ENCODE measurements at places on chromosomes 2 and 18.

- DNase-seq, result no peak
Measured at GRCh38 chr2:25257931-25258846, 83.5 kb downstream of the DNMT3A start.

DNA sequence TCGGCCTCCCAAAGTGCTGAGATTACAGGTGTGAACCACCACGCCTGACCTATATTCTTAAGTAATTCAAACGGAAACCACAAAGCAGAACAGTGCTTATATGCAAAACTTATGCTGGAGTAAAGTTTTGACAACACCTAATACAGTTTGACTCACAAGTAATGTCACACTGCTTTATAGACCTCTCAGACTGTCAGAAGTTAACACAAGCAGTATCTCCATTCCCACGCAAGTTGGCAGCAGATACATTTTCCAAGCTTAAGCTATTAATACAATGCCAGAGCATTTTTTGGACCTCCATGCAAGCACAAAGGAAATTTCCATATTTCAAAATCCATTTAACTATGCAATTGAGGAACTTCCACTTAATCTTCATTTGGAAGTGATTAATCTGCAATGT lies 21.0 kb upstream of the SANBR start:
- DNase-seq, result no peak

DNA sequence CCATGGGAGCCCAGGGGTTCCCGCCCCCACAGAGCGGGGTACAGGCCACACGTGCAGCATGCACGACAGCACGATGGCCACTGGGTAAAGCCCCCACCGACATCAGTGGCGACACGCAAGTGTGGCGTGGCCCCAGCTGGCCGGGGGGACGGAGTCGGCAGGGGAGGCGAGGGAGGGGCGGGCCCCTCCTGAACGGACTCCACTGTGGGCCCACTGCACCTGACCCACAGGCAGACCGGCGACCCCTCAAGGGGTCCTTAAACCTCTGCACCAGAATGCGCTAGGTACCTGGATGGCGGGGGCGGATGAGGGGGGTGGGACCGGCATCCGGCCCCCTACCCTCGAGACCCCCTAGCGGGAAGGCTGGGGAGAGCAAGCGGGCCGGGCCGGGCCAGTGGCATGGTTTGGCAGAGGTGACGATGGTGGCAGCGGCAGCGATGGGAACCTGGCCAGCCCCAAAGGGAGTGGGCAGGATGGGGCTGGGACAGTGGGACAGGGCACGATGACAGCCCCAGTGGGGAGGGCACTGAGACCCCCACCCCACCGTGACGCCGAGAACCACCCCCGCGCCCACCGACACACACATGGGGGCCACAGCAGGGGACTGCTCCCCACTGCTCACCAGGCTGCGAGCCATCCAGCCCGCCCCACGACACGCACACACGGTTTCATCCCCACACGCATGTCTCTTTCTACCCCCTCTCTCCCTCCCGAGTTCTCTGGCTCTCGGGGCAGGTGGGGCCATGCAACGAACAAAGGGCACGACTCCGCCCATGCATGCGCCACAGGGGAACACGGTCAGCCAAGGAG lies 91.9 kb upstream of the ANKRD30BL start:
- no peak for DNase-seq

GRCh38 chr18:48319801-48320638 lies 89.2 kb downstream of the ZBTB7C start:
- no peak for DNase-seq

- DNase-seq, result no peak
Measured at GRCh38 chr2:210128961-210129360, 42.2 kb downstream of the KANSL1L start.

DNA sequence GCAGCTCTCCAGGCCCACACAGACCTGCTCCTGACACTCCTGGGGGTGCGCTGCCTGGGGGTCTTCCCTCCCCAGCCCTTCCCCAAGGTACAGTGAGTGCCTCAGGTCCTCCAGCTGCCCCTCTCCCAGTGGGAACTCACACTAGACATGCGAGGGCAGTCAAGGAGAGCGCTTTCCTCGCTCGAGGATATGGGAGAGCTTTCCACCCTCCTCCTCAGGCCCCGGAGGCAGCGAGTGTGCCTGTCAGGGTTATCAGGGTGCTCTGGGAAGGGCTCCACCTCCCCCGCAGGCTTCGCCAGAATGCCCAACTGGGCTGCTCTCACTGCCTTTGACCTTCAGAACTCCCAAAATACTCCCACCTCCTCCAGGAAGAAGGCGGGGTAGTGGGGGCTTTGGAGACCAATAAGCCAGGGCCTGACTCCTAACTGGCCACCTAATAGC lies 85.7 kb upstream of the LAPTM4A start:
- no peak for DNase-seq

GRCh38 chr2:144943986-144944385 lies 424.1 kb upstream of the ZEB2 start:
- no peak for DNase-seq

DNA sequence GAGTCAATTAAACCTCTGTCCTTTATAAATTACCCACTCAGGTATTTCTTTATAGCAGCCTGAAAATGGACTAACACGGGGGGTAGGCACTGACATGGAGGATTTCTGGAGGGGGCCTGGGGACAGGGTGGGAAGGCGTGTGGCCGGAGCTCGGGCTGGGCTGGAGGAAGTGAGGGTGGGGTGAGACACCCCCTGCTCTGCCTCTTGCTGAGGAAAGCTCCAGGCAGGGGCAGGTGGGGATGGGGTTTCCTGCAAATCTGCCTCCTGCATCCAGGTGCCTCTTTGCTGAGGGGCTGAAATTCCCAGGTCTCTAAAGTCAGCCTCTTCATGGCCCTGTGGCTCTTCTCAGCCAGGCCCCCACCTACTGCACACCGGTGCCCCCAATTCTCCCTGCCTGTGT lies 25.7 kb upstream of the OTOS start:
- DNase-seq, result no peak

DNA sequence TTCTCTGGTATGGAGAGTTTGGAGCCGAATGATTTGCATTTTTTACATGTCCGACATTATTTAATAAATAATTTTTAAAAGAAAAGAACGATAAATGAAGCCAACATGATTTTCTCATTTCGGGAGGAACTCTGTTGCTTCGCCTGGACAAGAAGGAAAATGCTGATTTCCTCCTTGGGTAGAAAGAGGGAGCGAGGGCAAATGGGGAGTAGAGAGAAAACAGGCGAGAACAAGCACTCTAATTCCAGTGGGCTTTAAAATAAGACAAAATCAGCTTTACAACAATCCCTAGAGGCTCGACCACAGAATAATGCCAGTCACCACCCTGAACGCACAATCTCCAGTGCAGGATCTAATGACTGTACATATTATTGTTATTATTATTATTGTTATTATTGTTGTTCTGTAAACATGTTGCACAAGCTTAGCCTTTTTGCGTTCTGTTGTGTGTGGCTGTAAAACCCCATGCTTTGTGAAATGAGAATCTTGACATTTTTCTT lies 3.7 kb downstream of the DLX1 start:
- no peak for DNase-seq

DNA sequence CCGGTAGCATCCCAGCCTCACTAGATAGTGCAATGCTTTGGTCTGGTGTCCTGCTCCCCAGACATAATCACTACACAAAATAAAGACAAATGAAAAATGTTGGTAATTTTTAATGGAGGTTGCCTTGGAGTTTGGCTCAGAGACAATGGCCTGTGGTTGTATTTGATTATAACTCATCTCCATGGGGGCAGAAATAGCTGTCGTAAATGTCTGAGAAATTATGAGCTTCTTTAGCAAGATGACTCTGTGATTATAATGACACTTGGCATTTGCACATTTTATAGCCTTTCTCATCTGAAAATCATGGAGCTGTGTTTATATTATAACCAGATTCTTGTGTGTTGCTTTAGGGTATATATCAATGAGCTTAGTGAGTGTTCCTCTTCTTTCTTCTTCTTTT lies 1779.7 kb upstream of the CELF4 start:
- DNase-seq, result no peak

DNA sequence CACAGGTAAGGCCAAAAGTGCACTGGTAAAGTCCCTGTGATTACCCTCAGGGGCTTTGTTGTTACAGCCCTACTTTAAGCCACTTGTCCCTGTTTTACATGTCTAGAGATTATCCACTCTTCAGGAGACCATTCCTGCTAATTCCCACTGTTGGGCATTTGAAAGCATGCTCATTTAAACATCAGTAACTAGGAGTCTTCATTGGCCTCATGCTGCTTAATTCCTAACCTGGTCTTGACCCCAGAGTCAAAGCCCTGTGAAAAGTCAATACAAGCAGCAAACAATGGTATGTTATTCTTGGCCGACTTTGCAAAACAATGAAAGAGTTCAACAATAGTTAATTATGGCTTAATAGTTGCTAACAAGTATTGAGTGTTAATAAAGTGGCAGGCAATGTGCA lies 23.2 kb downstream of the AFF3 start:
- DNase-seq, result no peak

- DNase-seq, result no peak
Measured at GRCh38 chr18:3649135-3649632, 199.2 kb downstream of the TGIF1 start.

DNA sequence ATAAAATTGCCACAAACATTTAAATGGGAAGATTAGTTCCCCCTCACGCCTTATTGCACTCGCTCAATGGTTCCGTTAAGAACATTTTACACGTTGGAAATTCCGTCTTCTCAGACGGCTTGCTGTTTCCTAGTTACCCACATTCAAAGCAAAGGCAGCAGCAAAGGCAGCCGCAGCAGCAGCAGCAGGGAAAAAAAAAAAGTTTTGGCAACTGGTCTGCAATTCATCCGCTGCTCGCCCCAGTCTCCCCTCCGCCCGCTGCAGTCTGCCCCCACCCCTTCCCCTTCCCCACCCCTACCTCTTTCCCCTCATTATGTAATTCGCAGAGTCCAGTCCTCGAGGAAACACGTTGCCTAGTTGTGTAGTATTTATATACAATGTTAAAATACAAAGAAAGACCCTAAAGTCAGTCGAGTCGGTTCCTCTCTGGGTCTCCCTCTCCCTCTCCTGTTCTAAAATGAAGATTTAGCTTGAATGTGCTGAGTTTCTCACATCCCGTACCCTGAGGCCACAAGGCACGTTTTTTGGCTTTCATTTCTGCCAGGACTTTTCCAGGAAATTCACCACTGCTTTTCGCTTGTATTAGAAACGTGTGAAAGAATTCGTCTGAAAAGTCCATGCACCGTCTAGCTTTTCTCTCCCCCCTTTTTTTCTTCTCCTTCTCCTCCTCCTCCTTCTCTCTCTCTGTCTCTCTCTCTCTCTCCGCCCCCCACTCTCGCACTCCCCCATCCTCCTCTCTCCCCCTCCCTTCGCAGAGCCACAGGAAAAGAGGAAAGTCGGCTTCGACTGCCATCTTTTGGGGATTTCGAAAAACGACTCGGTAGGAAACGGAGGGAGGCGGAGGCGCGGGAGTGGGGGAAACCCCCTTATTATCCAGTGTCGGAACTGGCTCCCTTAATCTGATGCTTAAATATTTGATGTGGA lies 140.0 kb downstream of the MEIS1 start:
- no peak for DNase-seq

DNA sequence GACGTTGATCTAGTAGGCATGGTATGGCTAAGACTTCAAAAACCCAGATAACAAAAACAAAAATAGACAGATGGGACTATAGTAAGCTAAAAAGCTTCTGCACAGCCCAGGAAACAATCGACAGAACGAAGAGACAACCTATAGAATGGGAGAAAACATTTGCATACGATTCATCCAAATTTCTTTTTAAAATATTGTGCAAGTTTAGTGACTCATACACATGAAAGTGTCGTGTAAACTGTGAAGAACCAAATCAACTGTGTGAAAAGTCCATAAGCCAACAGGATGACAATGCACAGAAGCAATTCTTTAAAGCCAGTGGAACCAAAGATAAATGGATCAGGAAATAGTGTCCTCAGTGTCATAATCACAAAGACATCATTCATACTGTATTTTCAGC lies 671.1 kb downstream of the RNF144A start:
- no peak for DNase-seq

- DNase-seq, result no peak
Measured at GRCh38 chr2:71669058-71669456, 215.7 kb downstream of the DYSF start.

DNA sequence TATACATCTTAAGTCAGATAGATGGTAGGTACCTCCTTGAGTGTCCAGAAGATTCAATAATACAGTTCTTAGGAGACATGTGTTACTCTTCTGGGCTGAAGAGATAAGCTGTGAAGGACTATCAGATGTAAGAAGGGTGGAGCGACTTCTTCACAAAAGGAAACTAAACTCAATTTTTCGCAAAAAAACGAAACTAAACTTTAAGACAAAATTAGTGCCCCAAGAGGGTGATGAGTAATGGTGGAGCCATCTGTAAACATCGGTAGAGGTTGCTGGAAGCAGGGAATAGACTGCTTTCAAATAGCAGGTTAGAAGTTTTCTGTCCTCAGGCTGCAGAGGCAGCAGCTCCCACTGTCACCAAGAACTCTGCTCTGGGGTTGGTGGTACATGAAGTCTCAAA lies 111.6 kb upstream of the TACR1 start:
- no peak for DNase-seq

DNA sequence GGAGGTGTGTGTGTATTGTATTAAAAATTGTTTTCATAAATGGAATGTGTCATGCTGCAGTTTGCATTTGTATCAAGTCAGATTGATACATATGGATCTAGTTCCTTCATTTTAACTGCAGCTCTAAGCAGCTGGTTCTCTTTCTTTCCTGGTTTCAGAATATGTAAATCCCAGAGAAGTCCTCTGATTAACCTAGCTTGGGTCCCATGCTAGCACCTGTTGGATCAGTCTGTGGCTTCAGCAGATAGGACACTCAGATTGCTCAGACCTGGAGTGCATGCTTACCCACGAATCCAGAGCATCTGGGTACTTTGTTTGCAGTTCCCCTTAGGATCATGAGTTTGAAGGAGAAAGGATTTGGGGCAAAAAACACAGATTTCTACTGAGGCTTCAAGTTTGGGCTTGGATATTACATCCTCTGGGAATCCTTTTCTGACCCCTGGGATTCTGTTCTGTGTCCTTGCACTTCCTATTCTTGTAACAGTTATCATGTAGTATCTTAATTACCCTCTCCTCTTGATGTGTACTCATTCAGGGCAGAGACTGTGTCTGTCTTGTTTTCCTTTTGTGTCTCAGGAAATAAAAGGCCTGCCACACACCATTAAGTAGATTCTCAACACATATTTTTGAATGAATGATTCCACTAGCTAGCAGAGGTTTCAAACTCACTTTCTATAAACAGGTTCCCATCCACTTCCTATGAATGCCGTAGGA lies 142.1 kb downstream of the PHLPP1 start:
- no peak for DNase-seq

DNA sequence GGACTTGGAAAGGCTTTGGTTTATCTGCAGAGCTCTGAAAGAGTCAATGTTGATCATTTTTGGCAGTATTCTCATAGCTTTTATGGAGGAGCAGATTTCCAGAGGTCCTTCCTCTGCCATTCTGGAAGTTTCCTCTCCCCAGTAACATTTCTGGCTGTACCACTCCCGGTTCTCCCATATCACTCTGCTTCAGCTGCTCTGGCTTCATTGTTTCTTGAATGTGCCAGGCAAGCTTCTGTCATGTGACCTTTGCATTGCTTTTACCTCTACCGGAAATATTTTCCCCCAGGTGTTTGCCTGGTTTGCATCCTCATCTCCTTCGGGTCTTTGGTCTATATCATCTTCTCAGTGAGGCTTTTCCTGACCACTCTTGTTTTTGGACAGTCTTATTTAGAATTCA lies 12.4 kb downstream of the PCYOX1 start:
- no peak for DNase-seq
